Thoracic aorta (tissue), 2 donors: ENCODE measurements at places on chromosomes 1 and 21. TPM values are rescaled to one million over a fixed set of nuclear protein-coding genes. Genes with fewer than 3 reads are reported as not detected.

Gene AIM2
- total RNA-seq: 3.4 TPM

DNA sequence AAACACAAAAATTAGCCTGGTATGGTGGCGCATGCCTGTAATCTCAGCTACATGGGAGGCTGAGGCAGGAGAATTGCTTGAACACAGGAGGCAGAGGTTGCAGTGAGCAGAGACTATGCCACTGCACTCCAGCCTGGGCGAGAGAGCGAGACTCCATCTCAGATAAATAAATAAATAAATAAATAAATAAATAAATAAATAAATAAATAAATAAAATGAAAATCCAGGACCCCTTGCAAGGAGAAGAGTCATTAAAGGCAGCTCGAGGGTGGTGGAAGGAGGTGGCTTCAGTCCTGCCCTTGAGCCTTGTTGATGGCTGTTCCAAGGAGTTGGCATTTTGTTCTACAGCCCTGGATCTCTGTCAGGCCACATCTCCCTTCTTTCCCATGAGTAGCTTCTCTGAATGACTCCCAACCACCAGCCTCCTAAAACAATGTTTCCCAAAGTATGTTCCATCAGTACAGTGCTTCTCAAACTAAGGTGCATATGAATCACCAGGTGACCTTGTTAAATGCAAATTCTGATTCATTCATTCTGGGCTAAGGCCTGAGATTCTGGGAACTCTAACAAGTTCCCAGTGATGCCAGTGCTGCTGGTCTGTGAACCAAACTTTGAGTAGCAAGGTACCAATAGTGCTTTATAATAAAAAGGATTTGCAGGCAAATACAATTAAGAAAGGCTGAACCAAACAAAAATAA is 99.0 kb downstream of the KCNN3 start:
- DNase-seq: no peak
- H3K4me1 ChIP-seq: no peaks in the 10 kb centered on the region
- H3K4me3 ChIP-seq: no peak overlapping the region
- no peaks in the 10 kb centered on the region for H3K36me3 ChIP-seq
- H3K27me3 ChIP-seq: no peaks in the 10 kb centered on the region

GRCh38 chr1:21368515-21369289 is 71.2 kb upstream of the NBPF3 start:
- H3K27ac ChIP-seq: no peak overlapping the region
- peak; percentile 46 for DNase-seq
- H3K4me3 ChIP-seq: no peak overlapping the region
- no peaks in the 10 kb centered on the region for H3K27me3 ChIP-seq

GRCh38 chr21:42121794-42122193 is 50.7 kb downstream of the UMODL1 start:
- H3K4me1 ChIP-seq: no peaks in the 10 kb centered on the region
- H3K36me3 ChIP-seq: no peaks in the 10 kb centered on the region
- no peak overlapping the region for H3K4me3 ChIP-seq

- H3K36me3 ChIP-seq: peaks cover 6% of the 10 kb centered on the region
- no peak overlapping the region for H3K4me3 ChIP-seq
- H3K27me3 ChIP-seq: no peaks in the 10 kb centered on the region
- no peaks in the 10 kb centered on the region for H3K4me1 ChIP-seq
- H3K27ac ChIP-seq: no peak overlapping the region
Observed at GRCh38 chr1:178017517-178017916, 47.7 kb upstream of the SEC16B start.

DNA sequence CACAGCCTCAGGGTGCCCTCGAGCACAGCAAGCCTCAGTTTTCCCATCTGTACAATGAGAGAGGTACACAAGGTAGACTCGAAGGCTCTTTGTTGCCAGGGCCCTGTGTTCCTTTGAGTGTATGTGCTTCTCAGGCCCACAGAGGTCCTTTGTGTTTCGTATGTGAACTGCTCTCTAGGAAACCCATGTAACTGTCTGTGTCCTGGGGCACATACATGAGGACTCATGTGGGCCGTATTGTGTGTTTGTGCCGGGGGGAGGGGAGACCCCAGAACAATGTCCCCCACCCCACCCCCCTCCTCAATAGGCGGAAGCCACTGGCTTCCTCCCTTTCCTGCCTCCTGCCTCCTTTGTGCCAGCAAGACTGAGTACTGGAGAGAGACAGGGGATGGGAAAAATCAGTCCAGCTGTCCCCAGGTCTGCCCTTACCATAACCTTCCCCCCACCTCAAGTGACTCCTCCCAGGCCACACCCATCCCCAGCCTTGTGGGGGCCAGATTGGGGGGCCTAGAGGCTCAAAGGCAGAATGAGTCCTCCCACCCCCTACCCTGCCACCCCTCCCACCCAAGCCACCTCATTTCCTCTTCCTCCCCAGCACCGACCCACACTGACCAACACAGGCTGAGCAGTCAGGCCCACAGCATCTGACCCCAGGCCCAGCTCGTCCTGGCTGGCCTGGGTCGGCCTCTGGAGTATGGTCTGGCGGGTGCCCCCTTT is at the start of gene TIE1:
Gene TIE1 (plus strand): TSS at position 605 of the 717 bp plus-strand sequence. CDS start 90 bp downstream, at position 695.
- no peak within 1 kb of the TSS for H3K4me3 ChIP-seq
- peaks cover 16% of the 10 kb centered on the region for H3K4me1 ChIP-seq
- no peaks in the 10 kb centered on the region for H3K36me3 ChIP-seq

DNA sequence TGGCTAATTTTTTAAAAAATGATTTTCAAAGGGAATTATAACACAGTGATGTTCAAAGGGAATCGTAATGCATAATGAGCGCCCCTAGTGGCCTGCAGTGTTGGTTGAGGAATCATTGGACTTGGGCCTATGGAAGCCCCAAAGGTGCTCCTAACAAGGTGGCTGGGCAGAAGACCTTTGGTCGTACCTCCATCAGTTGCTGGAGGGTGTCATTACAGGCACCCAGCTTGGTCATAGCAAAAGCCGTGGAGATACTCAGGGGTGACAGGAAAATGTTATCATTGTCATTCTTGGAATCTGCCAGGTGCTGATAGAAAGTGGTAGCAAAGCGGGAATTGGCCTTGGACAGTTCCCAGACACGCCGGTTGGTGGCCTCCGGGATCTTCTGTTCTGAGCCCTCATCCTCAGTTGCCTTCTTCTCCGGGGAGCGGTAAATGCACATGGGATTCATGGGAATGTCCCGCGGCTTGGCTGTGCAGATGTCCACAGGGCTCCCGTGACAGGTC is 2.7 kb downstream of the SERPINC1 start:
- H3K27ac ChIP-seq: no peak overlapping the region
- H3K4me3 ChIP-seq: no peak overlapping the region
- H3K36me3 ChIP-seq: no peaks in the 10 kb centered on the region
- no peaks in the 10 kb centered on the region for H3K27me3 ChIP-seq

- no peaks in the 10 kb centered on the region for H3K27me3 ChIP-seq
- no peak for DNase-seq
- H3K36me3 ChIP-seq: no peaks in the 10 kb centered on the region
Observed at GRCh38 chr1:98896711-98897445, 107.8 kb downstream of the PLPPR5 start.

Gene SEC16B
- total RNA-seq: 4.2 TPM

Gene TEDDM1
- total RNA-seq: not detected

Gene APCS
- not detected for total RNA-seq

DNA sequence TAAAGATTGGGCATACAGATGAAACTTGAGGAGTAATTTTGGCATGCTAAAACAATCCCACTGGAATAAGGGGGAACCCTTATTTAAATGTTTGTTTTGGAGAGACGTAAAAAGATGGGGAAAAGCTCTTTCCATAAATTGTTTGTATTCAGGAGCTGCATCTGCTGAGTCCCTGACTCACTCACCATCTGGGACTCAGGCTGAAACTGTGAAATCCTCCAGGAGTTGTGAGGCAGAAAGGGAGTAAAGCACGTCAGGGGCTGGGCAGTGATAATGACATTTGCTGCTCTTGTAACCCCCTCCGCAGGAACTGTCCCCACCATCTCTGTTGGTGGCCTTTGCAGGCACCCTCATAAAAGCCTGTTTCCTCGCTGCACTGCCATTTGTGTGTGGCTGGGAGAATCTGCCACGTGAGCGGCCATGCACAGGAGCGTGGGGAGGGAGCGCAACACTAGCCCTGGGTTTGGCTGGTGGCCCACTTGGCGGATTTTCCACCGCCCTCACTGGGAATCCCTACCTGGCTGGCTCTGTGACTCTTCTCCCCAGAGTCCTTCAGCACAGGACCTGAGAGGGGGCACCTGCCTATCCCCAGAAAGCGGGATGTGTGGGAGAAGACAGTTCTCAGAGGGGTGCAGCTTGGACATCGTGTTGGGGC is 45.3 kb downstream of the ZSCAN20 start:
- DNase-seq: no peak
- no peaks in the 10 kb centered on the region for H3K27me3 ChIP-seq
- no peaks in the 10 kb centered on the region for H3K36me3 ChIP-seq
- H3K27ac ChIP-seq: no peak overlapping the region
- H3K4me3 ChIP-seq: no peak overlapping the region

Gene COL24A1
- 1.6 TPM for total RNA-seq

DNA sequence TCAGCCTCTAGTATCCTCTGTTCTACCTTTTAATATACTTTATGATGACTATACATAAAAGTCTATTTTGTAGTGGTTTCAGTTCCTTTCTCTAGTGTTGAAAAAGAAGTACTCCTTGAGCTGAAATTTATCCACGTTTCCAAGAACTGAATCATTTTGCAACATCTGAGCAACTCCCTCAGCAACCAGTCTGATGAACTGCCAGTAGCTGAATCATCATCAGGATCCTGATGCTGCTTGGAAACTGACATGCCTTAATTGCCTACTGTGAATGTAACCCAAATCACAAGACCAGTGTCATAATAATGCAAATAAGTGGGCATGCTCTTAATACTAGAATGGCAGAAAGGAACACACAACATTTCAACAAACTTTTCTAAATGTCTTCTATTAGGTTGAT is 103.3 kb downstream of the CYYR1 start:
- H3K27me3 ChIP-seq: no peaks in the 10 kb centered on the region
- no peak overlapping the region for H3K27ac ChIP-seq
- DNase-seq: no peak
- H3K4me1 ChIP-seq: no peaks in the 10 kb centered on the region

Gene GPR37L1
- not detected for total RNA-seq
